ENCODE measurements at places on chromosomes 16 and 17. TPM values are rescaled to one million over a fixed set of nuclear protein-coding genes. Genes with fewer than 3 reads are reported as not detected.

CMTM2 gene
- total RNA-seq: not detected

LRRC75A gene
- total RNA-seq: 1.2 TPM

AMZ2 gene
- 95.0 TPM for total RNA-seq

GDPD3 gene
- total RNA-seq: 1.6 TPM

MGAT5B gene
- total RNA-seq: 0.17 TPM

RAD51C gene
- 24.3 TPM for total RNA-seq
